ENCODE measurements at places on chromosomes 5 and 9.

- H3K4me3 ChIP-seq = no peak overlapping the region
- H3K36me3 ChIP-seq = peaks cover 45% of the 10 kb centered on the region
- no peaks in the 10 kb centered on the region for H3K27me3 ChIP-seq
- DNase-seq = no peak
- no peak overlapping the region for H3K27ac ChIP-seq
- H3K4me1 ChIP-seq = no peaks in the 10 kb centered on the region
Measured at GRCh38 chr5:140671472-140672125, 1.8 kb downstream of the DND1 start.

GRCh38 chr5:96124589-96124988, 162.9 kb upstream of the ELL2 start:
- no peak overlapping the region for H3K27ac ChIP-seq
- no peaks in the 10 kb centered on the region for H3K27me3 ChIP-seq
- H3K4me1 ChIP-seq = peaks cover 1% of the 10 kb centered on the region
- DNase-seq = no peak
- H3K4me3 ChIP-seq = no peak overlapping the region

DNA sequence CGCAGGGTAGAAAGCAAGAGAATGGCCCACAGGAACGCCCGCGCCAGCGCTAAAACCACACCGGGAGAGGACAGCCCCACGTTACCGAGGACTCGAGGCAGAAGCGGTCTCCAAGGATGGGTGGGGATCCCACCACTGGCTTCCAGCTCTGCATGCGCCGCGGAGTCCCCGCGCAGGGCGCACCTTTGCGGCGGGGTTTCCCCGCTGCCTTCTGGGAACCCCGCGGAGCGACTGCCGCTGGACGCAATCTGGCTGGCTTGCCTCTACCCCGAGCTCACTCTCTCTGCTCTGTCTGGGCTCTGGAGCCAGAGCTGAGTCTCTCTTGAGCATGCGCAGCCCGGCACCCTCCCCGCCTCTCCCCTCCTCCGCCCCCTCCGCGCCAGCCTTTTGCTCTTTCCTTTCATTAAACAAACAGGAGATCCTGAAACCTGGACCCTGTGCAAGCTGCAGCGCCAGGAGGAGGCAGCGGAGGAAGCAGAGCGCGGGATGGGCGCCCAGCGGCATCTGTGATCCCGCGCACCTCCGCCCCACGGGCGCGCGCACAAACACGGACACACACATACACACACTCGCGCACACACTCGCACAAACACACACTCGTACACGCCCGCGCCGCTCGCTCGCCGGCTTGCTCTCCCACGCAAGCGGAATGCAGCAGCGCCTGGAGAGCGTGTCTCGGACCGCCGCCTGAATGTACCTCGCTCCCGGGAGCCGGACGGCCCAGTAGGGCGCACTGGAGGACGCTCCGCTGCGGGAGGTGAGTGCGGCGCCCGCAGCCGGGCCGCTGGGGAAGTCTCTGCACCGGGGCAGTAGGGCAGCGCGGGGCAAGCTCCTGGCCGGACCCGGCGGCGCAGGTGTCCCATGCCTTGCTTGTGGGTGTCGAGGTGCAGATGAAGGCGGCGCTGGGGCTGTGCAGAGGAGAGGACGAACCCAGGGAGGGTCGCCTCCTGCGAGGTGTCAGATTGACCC, at the start of gene PLPPR1:
TSS of gene PLPPR1 (plus strand) at position 382 of the 969 bp plus-strand sequence.
- H3K4me3 ChIP-seq = peak within 1 kb of the TSS; percentile 72
- peak within 1 kb of the TSS; percentile 72 for H3K27ac ChIP-seq
- H3K4me1 ChIP-seq = peaks cover 9% of the 10 kb centered on the region
- DNase-seq = peak; percentile 85

DNA sequence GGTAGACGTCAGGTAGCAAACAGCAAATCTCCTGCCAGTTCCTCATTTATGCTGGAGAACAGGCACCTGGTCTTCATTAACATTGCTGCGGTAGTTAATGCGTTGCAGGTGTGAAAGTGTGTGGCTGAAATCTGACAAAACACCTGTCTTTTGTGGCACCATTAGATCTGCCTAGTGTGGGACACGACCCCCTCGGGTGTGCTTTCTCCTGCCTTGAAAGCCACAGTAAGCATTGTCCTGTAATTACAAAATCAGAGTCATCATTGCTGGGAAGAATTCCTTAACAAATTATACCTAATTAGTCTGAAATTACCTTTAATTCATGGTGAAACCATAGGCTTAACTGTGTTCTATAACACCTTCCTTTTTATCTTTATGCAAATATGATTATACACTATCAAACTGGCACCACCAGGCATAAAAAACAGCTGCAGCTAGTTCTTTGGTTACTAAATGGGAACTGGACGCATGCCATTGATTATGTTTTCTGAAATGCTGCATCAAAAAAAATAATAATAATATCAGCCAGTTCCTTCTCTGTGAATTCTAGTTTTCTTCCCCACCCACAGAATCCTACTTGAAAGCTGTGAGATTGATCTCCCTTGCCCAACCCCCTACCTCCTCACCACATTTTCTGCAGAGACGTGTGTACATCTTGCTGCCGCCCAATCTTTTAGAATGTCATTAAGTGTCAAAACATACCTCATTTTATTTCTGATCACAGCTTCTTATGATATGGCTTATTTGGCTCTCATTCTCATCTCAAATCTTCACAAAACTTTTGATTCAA, 374.0 kb downstream of the NFIB start:
- H3K27me3 ChIP-seq = no peaks in the 10 kb centered on the region
- H3K27ac ChIP-seq = no peak overlapping the region
- H3K36me3 ChIP-seq = no peaks in the 10 kb centered on the region
- no peak for DNase-seq

DNA sequence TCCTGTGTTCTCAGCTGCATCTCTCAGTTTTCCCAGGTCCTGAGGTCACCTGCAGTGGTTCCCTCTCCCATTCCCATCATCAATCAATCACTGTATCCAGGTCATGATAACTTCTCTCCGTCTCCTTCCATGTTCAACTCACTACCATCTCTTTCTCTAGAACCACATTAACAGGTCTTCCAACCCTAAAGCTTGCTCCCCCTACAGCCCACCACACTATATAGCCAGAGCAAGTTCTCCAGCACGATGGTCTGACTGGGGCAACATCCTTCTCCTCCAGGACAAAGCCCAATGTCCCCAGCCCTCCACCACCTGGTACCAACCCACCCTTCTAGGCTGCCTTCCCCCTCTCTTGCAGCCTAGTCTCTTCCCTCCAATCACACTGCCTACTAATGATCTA, 241.6 kb downstream of the CDK5RAP2 start:
- H3K27ac ChIP-seq = no peak overlapping the region
- DNase-seq = no peak
- H3K4me1 ChIP-seq = no peaks in the 10 kb centered on the region
- H3K36me3 ChIP-seq = no peaks in the 10 kb centered on the region

- no peaks in the 10 kb centered on the region for H3K27me3 ChIP-seq
- no peak overlapping the region for H3K4me3 ChIP-seq
- H3K27ac ChIP-seq = no peak overlapping the region
- DNase-seq = no peak
Measured at GRCh38 chr9:36101916-36102741, 34.4 kb upstream of the GLIPR2 start.

- H3K27ac ChIP-seq = no peak overlapping the region
- H3K4me3 ChIP-seq = no peak overlapping the region
- H3K27me3 ChIP-seq = no peaks in the 10 kb centered on the region
Measured at GRCh38 chr9:18666986-18667772, 193.2 kb downstream of the ADAMTSL1 start.

GRCh38 chr5:38105231-38105570, 153.2 kb upstream of the EGFLAM start:
- no peak overlapping the region for H3K4me3 ChIP-seq
- no peak for DNase-seq
- H3K27me3 ChIP-seq = no peaks in the 10 kb centered on the region
- no peaks in the 10 kb centered on the region for H3K36me3 ChIP-seq
- no peak overlapping the region for H3K27ac ChIP-seq
- H3K4me1 ChIP-seq = peaks cover 5% of the 10 kb centered on the region

DNA sequence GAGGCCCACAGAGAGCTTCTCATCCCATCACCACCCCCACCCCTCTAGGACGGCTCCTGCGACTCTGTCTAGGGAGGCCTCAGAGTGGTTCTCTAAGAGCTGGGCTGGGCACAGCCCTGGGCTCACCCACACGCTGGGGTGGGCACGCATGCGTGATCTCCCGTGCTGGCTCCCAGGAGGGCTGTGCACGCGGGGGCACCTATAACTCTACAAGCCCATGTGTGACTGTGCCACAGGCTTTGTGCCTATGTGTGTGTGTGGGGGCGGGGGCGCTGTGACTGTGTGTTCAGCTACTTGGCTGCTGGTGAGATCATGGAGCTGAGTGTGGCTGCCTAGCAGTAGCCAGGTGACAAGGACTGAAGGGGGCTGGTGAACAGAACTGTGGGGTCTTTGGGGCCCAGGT, 32.2 kb downstream of the NDUFA8 start:
- peaks cover 17% of the 10 kb centered on the region for H3K4me1 ChIP-seq
- peaks cover 70% of the 10 kb centered on the region for H3K27me3 ChIP-seq
- H3K36me3 ChIP-seq = no peaks in the 10 kb centered on the region
- no peak overlapping the region for H3K27ac ChIP-seq
- H3K4me3 ChIP-seq = no peak overlapping the region
- no peak for DNase-seq

GRCh38 chr9:70052768-70053167, 9.1 kb downstream of the MAMDC2 start:
- H3K27me3 ChIP-seq = no peaks in the 10 kb centered on the region
- H3K27ac ChIP-seq = no peak overlapping the region
- DNase-seq = no peak
- no peak overlapping the region for H3K4me3 ChIP-seq

DNA sequence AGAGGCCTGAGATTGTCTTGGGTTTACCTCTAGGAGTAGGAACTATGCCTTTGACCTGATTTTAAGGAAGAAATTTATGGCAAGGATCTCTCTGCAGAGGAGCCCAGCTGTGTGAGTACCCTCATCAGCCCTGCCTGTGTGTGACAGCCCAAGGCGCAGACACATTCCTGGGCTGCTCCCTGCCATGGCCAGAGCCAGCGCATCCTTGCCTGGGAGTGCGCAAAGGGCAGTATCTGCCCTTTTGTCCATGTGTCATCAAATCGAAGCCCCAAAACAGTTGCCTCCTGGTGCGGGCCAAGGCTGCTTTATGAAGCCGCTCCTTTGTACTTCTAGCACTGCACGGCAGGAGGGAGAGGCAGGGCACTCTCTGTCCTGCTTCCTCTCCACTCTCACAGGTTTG, 51.9 kb downstream of the PRRT1B start:
- H3K27me3 ChIP-seq = no peaks in the 10 kb centered on the region
- no peak overlapping the region for H3K4me3 ChIP-seq
- H3K27ac ChIP-seq = no peak overlapping the region
- peaks cover 3% of the 10 kb centered on the region for H3K4me1 ChIP-seq
- H3K36me3 ChIP-seq = peaks cover 14% of the 10 kb centered on the region

DNA sequence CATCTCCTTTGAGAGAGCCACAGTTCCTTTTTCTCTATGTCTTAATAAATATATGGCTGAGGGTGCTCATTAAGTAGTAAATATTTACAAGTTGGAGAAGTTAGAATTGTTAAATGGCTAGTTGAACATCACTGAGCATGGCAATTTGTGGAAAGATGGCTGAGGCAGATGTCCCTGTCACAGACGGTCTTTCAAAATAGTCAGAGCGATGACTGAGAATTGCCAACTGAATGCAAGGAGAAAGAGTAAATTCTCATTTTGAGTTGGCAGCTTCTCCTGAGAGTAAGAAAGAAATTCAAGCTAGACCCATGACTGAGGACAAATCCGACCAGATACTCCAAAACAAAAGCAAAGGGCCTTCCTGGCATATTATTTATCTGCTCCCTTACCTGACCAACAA, 617.9 kb downstream of the KCTD16 start:
- H3K27me3 ChIP-seq = no peaks in the 10 kb centered on the region
- H3K4me3 ChIP-seq = no peak overlapping the region
- no peak overlapping the region for H3K27ac ChIP-seq
- no peaks in the 10 kb centered on the region for H3K4me1 ChIP-seq
- H3K36me3 ChIP-seq = no peaks in the 10 kb centered on the region
- DNase-seq = no peak

- no peaks in the 10 kb centered on the region for H3K4me1 ChIP-seq
- peaks cover 51% of the 10 kb centered on the region for H3K36me3 ChIP-seq
- H3K4me3 ChIP-seq = no peak overlapping the region
- DNase-seq = no peak
- H3K27me3 ChIP-seq = no peaks in the 10 kb centered on the region
- H3K27ac ChIP-seq = no peak overlapping the region
Measured at GRCh38 chr5:138569782-138570181, 5.4 kb downstream of the HSPA9 start.

GRCh38 chr5:135136546-135136945, 102.5 kb upstream of the PITX1 start:
- H3K36me3 ChIP-seq = no peaks in the 10 kb centered on the region
- H3K4me3 ChIP-seq = no peak overlapping the region
- no peak overlapping the region for H3K27ac ChIP-seq
- H3K27me3 ChIP-seq = no peaks in the 10 kb centered on the region
- no peak for DNase-seq

DNA sequence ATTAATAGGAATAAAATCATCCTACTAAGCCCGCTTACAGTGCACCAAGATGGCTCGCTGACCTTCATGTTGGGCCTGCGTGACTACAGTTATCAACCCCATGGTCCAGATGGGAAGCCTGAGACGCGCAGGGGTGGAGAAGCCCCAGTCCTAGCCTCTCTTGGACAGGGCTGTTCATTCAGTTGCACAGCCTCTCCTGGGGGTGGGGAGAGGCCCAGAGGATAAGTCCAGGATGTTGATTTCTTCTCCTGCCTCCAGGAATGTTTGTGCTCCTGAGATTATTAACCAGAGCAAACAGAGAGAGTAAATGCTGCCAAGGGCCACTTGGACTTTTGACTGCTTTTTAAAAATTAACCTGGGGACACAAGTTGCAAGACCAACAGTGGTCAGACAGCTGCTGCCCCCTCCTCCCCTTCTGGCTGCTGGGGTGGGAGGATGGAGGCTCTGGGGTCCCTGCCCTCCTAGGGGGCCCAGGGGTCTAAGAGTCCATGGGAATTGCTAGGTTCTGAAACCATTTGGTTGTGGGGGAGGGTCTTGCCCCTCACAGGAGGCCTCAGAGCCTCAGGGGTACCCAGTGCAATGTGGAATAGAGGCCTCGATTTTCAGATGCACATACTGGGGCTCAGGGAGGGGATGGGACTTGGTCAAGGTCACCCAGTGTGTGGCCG, 2.8 kb upstream of the AMBP start:
- H3K27me3 ChIP-seq = no peaks in the 10 kb centered on the region
- H3K4me1 ChIP-seq = peaks cover 6% of the 10 kb centered on the region
- no peak for DNase-seq
- no peaks in the 10 kb centered on the region for H3K36me3 ChIP-seq

GRCh38 chr5:30099634-30100033, 1093.9 kb upstream of the CDH6 start:
- peaks cover 3% of the 10 kb centered on the region for H3K4me1 ChIP-seq
- no peak overlapping the region for H3K4me3 ChIP-seq
- H3K27ac ChIP-seq = no peak overlapping the region
- no peaks in the 10 kb centered on the region for H3K27me3 ChIP-seq
- no peaks in the 10 kb centered on the region for H3K36me3 ChIP-seq

GRCh38 chr9:129558551-129559505, 62.1 kb downstream of the C9orf50 start:
- H3K27ac ChIP-seq = peak overlapping the region; percentile 83
- DNase-seq = no peak
- no peak overlapping the region for H3K4me3 ChIP-seq
- H3K36me3 ChIP-seq = no peaks in the 10 kb centered on the region
- peaks cover 51% of the 10 kb centered on the region for H3K4me1 ChIP-seq
- no peaks in the 10 kb centered on the region for H3K27me3 ChIP-seq

- H3K27ac ChIP-seq = no peak overlapping the region
- H3K4me3 ChIP-seq = no peak overlapping the region
- H3K27me3 ChIP-seq = no peaks in the 10 kb centered on the region
Measured at GRCh38 chr5:179605026-179605833, 18.2 kb downstream of the HNRNPH1 start.

Data from neuronal stem cell (in vitro differentiated cells).